Tibial artery (tissue), 4 donors: ENCODE measurements at places on chromosomes 3 and 15.

DNA sequence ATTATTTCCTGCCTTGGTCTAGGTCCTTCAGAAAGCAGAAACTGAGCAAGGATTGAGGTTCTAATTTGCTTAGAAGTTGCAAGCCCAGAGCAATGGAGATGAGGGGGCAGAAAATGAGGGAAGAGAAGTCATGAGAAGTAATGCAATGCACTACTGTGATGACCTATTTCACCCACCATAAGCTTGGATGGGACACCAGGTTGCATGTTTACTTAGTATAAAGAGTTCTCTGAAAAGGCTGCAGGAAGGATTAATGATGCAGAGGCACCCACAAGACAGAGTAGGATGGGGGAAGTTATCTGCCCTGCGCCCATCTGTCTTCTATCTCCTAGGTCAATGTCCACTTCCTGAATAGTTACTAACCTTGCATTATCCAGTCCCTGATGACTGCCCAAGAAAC lies 84.8 kb upstream of the SNRK start:
- no peak for DNase-seq

DNA sequence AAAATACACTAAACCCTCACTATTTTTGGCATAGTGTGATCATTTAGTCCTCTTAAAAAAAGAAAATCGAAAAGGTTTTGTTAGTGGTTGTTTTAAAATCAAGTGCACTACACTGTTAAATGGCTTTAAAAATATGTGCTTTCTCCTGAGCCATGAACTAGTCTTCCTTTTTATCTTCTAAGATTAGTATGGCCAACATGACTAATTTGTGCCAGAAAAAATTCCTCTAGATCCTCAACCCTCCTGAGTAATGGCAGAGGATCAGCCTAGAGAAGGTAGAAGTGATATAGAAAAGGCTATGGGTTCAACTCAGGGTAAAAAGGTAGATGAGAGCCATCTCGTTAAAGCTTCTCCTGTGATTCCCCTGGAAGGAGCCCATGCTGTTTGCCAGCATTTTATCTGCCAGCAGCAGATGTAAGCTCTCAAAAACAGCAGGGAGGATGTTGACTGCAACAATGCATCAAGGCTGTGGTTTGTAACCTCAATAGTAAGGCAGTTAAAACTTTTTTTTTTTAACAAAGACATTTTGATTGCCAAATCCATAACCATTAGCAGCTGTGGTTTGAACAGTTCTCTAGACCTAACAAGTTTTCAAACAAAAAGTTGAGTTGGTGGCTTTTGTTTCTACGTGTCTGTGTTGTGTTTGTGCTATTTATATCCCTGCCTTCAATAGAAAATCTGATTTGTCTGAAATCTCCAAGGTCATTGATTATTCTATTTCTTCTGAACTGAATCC lies 30.2 kb upstream of the ZNF609 start:
- DNase-seq = no peak

- DNase-seq = no peak
Observed at GRCh38 chr3:7254251-7254650, 393.3 kb downstream of the GRM7 start.

- DNase-seq = no peak
Observed at GRCh38 chr3:14389716-14390115, 12.7 kb upstream of the SLC6A6 start.

DNA sequence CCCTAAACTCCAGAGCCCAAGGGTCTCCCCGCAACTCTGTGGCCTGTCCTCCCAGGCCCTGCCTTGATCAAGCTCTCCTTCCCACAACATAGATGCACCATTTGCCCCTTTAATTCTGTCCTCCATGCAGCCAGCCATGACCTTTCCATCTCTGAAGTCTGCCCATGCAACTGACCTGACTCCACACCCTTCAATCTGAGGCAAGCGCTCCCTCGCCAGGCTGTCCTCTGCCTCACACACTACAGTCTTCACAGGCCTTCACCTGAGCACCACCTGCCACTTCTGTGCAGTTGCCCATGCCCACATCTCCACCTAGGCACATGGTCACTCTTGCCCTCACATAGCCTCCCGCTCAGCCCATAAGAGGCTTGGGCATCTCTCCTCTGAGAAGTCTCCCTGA lies 244.0 kb downstream of the OCA2 start:
- no peak for DNase-seq

- no peak for DNase-seq
Observed at GRCh38 chr15:77975332-77976094, 102.0 kb downstream of the TBC1D2B start.

DNA sequence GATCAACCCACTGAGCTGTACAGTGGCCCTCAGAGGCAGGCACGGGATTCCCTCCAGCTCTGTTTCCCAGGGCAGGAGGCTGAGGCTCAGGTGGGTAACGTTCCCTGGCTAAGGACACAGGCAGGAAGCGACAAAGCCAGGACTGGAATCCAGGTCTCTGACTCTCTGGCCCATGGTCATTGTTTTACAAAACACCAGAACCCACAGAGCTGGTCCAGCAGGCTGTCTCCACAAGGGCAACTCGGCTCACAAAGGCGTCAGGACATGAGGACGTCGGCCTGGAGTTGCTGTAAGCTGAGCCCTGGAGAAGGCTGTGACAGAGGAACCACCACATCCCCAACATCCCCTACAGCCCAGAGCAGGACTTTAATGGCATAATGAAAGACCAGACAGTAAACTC lies 30.7 kb downstream of the NUP210 start:
- DNase-seq = no peak
